GM03348 (cell line): ENCODE measurements at places on chromosomes 4 and X.

GRCh38 chrX:39331082-39331704 lies 529.9 kb downstream of the MID1IP1 start:
- DNase-seq = no peak

GRCh38 chr4:137576446-137576845 lies 44.2 kb upstream of the PCDH18 start:
- DNase-seq = peak; percentile 19

- no peak for DNase-seq
These were observed 8.0 kb downstream of the TBC1D14 start for GRCh38 chr4:6917461-6918271.

DNA sequence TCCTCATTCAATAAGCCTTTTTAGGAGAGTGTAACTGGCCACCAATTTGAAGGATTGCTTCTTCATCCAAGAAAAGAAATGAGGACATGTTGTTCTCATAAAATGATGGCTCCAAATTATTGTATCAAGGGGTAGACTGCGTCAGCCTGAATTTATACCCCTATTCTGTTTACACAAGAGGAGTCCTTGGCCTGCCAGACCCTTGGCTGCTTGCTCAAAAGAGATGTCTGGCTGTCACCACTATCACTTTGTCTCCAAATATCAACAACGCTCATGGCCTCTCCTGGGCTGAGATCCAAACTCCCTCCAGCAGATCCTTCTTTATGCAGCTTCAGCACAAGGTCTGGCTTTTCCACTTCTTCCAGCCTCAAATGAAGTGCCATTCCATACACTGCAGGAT lies 127.9 kb downstream of the OR13H1 start:
- DNase-seq = no peak
